Activated T-cell treated with anti-CD3 and anti-CD28 coated beads, Interleukin-2, amount 50 U/mL, for 24 hours (primary cell): ENCODE measurements at places on chromosomes 5 and 9.

DNA sequence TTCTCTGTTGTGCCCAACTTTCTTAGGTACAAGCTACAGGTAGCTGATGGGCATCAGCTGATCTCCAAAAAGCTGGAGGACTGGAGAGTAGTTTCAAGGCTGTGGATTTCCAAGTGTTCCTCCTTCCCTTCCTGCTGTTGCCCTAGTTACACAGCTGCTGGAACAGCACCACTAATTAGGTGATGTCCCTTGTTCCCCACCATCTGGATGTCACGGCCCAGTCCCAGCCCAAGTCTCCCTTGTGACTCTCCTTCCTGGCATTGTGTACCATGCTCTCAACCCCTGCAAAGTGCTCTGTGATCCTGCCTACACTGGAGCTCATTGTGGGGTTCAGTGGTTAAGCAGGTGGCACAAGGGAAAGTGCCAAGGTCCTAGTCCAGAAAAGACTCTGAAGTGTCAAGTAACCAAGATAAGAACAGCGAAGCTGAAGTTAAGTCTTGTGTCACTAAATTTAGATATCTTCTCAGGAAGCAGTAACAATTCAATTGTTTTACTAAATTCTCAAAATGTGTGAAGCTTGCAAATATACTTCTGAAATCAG, 604.5 kb downstream of the ISL1 start:
- DNase-seq: no peak

- no peak for DNase-seq
These were observed 302.1 kb downstream of the FBXL17 start for GRCh38 chr5:108079753-108080152.

GRCh38 chr9:76700916-76701315, 63.3 kb upstream of the PCA3 start:
- DNase-seq: no peak

DNA sequence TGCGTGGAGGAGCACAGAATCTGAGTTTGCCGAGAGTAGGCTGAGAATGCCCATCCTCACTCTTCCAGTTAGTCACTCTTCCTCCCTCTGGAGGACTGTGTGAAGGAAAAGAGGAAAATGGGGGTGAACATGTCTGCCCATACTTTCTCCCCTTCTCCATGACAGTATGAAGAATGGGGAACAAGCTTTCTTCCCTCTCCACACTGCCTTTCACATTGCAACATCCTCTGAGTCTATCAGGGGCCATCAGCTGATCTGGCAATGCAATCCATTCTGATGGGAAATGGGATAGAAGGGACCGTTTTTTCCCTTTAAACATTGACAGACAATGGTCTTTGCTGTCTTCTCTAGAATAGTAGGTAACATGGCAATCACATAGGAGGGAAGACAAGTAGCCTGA, 56.8 kb downstream of the UGCG start:
- no peak for DNase-seq

DNA sequence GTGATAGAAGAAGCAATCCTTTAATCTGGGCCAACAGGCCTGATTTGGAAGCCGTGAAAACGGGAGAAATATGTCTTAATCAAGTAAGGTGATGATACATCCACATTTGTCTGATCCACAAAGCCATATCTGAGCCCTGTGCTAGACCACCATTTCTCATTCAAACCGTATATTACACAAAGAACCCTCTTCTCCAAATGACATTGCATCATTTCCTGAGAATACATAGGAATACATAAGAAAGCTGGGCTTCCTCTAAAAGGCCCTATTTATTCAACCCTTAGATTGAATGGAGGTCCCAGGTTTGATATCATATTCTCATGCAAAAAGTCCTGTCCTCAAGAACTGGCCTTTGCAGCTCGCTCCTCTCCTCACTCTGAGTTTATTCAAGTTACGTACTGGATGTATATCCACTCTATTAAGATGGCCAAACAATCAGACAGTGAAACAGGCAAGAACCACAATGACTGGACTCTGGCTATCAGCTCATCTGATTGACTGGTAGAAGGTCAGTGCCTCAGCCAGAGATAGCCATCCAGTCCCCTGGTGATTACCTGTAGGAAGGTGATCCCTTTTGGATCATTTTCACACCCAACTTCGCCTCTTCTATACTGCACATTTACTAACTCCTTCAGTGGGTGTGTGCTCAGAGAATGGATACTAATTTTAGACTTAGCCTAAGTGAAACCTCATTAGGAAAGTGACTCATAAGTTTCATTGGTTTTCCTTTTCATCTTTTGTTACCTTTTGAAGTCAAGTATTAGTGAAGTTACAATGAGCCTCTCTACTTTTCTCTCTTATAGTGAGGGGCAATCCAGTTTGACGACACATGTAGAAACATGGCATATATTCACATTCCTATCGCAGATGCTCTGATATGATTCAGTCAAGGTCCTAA, 167.6 kb upstream of the WWC1 start:
- no peak for DNase-seq

DNA sequence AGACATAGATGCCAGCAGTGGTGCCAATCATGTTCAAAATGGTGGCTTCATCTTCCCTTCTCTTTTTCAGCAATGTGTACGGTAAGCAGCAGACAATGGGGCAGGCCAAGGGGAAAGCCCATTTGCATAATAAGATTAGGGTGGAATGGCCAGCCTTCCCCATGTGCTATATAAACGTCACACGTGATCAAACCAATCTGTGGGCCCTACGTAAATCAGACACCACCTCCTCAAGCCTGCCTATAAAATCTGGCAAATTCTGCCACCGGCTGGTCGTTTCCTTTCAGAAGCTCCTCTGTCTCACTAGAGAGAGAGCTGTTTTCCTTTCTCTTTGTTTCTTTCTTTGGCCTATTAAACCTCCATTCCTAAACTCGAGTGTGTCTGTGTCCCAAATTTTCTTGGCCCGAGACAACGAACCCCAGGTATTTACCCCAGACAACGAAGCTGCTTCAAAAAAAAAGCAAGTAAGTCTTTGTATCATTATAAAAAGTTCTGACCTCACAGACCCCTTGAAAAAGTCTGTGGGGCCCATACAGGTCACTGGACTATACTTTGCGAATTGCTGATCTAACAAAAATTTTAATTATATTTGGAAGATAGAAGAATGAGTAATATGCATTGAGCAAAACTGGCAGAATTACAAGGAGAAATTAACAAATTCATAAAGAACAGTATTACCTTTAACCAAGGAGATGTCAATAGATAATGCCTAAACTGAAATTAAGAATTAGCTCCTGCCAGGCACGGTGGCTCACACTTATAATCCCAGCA, 15.2 kb downstream of the ZBTB5 start:
- no peak for DNase-seq

- no peak for DNase-seq
These were observed 109.9 kb downstream of the MEGF10 start for GRCh38 chr5:127400539-127400938.

- no peak for DNase-seq
These were observed 40.9 kb downstream of the NFIB start for GRCh38 chr9:14272927-14273528.

- no peak for DNase-seq
These were observed 176.1 kb downstream of the ISL1 start for GRCh38 chr5:51559339-51559738.

DNA sequence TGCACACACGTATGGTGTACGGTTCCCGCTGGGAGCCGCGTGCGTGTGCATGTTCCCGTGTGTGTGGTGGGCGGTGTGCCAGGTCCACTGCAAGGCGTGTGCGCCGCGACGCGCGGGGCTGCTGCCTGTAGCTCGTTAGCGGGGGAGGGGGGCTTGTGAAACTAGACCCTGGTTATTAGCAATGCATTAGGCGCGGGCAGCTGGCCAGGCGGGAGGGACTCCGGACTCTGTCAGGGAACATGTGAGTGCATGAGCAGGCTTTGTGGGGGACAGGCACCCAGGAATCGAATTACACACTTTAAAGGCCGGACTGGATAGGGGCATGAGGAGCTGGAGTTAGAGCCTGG, 32.2 kb upstream of the ENHO start:
- no peak for DNase-seq

- DNase-seq: no peak
These were observed 66.7 kb upstream of the CAST start for GRCh38 chr5:96595300-96596090.

DNA sequence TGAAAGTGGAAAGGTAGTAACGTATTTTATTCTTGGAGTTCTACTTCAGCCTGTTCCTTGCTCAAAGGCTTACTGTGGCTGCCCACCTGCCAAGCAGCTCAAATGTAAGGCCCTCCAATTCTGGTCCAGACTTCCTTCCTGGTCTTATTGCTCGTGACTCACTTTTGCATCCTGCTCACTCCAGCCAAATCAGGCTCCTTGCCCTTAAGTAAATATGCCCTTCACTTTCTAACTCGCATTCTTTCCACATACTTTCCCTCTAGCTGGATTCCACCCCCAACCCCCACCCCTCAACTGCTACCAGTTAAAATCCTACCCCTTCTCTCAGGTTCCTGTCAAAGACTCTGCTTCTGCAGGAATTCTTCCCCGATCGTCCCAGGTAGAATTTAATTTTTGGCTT, 96.6 kb downstream of the GALNT10 start:
- DNase-seq: no peak

GRCh38 chr5:68114378-68115040, 101.0 kb upstream of the PIK3R1 start:
- no peak for DNase-seq

DNA sequence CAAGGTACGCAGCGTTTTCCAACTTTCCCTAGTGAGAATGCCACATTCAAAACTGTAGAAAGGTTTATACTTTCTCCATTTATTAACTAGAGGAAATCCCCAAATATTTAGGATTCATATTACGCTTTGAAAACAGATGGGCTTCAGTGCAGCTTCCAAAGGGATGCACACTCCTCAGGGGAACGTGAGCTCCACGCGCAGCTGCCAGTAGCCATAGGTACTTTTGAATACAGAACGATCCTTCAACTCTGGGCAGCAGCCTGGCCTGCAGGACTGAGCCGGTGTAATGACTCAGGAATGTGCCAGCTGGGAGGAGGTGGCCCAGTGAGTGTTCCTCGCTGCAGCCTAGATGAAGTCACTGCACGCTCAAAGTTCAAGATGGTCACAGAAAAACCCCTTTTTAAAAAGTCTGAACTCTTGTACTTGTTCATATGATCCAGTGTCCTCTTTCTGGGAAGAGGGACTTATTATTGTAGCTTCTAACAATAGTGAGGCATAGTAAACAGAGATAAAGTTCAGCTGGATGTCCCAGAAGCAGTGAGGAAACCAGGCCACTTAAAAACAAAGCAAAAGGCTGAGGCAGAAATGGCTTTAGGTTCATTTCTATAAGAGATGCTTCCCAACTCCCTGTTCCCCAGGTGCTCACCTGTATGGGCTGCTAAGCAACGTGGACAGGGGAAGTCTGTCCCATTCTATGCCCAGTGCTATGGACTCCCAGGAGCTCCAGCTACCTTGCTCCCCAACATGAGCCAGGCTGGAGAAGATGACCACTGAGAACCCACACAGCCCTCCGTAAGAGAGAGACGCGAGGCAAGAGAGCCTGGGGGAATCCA, 130.0 kb downstream of the LHFPL2 start:
- no peak for DNase-seq

DNA sequence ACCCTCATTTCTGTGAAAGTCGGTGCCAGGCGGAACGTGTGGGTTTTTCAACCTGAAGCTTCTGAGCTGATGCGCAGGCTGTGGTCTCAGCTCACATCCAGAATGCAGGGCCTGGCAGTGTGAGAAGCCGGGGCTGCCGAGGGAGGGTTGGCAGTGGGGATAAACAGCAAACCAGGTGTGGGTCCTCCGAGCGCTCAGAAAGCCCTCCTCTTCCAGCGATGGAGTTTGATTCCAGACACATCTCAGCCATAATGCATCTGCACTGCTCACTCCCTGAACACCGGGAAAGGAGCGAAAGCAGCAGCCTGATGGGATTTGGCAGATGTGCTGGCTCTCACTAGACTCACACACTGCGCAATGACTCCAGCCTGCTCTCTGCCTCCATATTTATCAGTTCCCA, 280.1 kb downstream of the HSPA4 start:
- peak; percentile 30 for DNase-seq

DNA sequence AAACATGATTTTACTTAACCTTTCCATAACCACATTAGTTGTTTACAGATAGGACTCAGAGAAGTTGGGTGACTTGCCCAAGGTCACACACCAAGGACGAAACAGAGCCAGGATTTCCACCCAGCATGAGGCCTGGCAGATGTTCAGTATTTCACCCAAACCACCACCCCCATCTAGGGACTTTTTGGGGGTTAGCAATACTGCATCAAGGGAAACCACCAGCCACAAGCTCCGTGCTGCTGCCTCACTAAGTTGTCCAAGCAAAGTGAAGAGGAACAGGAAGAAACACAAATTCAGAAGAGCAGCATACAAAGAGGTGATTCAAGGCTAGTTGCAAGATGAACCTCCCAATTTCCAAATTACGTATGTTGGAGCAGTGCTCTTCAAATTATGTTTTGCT, 219.6 kb upstream of the RORB start:
- no peak for DNase-seq

GRCh38 chr9:75139201-75139600, 50.9 kb downstream of the OSTF1 start:
- no peak for DNase-seq

DNA sequence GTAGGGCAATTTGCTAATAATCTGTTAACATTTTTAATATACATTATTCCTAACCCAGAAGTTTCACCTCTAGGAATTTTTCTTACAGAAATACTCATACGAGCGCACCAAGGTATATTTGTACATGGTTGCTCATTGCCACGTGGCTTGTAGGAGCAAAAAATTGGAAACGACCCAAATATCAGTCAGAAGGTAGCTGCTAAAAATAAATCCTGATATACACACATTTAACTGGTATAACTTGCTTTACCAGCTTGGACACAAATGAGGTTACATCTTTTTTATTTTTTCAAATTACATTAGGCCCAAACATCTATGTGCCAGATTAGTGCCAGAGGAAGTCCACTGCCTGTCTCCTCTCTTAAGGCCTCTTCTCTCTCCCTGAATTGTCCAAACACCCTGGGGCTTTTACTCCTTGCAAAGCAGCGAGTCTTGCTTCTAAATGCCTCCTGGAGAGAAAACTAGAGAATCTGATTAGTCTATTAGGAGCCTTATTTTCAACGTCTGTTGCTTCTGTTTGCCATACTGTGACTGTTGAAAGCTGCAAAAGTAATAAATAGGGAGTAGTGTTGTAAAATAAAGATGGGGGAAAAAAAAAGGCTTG, 92.0 kb upstream of the SSBP2 start:
- DNase-seq: no peak

DNA sequence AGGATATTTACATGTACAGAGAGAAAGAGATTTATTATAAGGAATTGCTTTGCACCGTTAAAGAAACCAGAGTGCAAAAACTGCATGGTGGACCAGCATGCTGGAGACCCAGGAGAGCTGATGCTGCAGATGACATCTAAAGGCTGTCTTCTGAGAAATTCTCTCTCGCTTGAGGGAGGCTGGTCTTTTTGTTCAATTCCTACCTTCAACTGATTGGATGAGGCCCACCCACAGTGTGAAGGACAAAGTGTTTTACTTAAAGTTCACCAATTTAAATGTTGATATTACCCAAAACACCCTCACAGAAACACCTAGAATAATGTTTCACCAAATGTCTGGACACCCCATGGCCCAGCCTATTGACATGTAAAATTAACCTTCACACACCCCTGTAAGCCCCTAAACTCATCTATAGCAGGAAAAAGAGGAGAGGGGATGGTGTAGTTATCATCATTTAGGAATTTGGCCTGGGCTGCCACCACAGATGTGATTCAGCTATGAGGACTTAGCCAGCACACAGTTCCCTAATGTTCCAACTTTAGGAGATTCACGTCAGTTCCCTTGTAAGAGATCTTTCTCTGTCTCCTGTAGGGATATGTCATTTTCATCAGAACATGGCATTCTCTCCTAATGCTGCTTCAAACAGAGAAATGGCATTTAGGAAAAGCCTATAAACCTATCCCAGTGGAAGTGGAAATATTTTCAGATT, 358.2 kb upstream of the TLE4 start:
- no peak for DNase-seq

- DNase-seq: no peak
These were observed 53.3 kb downstream of the LPAR1 start for GRCh38 chr9:110984890-110985437.
